ENCODE measurements at places on chromosomes 6 and 20.

- no peak for DNase-seq
Measured at GRCh38 chr6:50831186-50831585, 12.5 kb downstream of the TFAP2B start.

DNA sequence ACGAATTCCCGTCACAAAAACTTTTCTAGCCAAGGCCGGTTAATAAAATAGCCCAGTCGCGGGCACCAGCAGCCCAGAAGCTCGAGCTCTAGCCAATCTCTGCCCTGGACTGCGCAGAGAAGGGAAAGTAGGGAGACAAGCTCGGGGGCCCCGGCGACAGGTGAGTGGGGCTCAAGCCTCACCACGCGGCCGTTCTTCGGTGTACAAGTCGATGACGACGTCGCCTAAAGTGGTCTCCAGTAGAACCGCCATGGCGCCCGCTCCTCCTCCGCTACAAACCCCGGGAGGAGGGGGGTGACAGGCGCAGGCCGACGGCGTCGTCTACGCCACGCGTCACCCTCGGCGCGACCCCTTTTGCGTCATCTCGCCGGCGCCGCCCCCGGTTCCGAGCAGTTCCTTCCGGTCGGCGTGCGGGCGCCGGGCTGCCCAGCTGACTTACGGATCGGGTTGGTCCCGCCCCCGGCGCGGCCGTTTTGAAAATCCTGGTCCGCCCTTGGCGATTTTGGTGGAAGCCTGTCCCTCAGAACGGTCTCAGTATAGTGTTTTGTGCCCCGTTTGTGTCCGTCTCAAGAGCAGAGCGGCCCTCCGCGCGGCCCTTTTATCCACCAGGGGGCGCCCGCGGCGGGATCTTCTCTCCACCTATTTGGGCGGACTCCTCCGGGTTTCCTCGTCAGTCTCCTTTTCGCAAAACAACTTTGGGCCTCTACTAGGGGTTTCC lies at the start of gene PPIL4:
Gene PPIL4, minus strand, starts transcription at position 290 of the 718 bp plus-strand sequence. Its CDS starts 38 bp downstream, at position 252.
- DNase-seq = peak; percentile 98

GRCh38 chr20:16212790-16213189 lies 360.5 kb downstream of the KIF16B start:
- DNase-seq = no peak

- no peak for DNase-seq
Measured at GRCh38 chr6:549906-550305, 107.0 kb downstream of the HUS1B start.

- no peak for DNase-seq
Measured at GRCh38 chr6:25442898-25443297, 163.7 kb downstream of the CARMIL1 start.

GRCh38 chr6:143298071-143298470 lies 152.4 kb downstream of the ADAT2 start:
- no peak for DNase-seq

GRCh38 chr20:17874271-17875105 lies 94.1 kb downstream of the SNX5 start:
- DNase-seq = no peak

GRCh38 chr6:378958-379409 lies 12.6 kb upstream of the IRF4 start:
- no peak for DNase-seq

DNA sequence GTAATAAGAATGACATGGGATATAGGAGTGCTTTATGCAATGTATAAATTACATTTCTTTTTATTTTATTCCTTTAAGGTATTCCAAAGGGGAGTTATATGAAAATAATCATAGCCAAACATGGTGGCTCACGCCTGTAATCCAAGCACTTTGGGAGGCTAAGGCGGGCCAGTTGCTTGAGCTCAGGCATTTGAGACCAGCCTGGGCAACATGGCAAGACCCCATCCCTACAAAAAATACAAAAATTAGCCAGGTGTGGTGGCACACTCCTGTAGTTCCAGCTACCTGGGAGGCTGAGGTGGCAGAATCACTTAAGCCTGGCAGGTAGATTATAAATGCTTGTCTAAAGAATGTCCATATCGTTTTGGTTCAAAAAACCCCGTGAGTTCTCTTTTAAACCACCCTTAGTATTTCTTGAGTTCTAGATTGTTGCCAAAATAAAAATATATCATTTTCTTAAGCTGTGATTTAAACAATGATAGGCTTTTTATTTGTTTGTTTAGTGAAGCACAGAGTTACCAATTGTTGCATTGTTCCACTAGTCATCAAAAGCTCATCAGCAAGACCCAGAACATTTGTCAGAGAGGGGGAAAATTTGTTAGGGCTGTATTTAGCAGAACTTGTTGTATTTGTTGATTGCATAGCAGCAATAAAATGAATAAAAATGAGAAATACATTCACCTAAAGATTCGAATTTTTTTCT lies 146.2 kb downstream of the KHDC1L start:
- no peak for DNase-seq

- no peak for DNase-seq
Measured at GRCh38 chr20:17525650-17526049, 5.5 kb downstream of the BFSP1 start.

DNA sequence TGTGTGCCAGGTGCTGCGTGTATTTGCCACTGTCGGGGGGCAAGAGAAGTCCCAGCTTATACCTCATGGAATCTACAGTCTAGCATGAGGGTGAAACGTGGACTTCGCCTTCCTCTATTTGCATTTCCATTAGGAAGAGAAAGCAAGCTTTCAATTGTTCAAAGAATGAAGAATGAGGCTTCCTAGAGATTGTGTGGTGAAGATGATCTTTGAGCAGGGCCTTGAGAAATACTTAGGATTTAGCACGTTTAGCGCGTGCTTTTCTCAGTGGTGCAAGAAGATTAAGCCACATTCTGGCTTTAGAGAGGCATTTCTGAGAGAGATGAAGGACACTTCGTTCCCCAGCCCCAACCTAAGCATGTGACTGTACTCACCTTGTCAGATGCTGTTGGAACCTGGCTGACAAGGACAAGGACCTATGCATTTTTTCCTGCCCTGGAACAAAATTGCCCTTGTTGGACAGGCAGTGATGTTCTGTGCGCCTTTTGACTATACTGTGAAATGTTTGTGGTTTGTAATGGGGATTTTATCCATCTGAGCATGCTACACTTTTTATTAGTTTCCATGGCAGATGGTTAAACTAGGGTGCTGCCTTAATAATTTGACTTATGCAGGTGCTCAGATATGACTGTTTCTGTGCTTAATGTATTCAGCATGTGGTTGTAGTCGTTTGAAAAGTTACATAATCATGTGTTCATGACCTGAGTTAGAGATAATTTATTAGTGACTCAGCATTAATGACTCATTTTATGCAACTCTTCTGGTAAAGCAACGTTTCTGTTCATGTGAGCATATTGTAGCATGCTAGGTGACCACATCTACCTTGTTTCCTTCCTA lies 10.7 kb downstream of the TULP4 start:
- no peak for DNase-seq

- no peak for DNase-seq
Measured at GRCh38 chr6:3484946-3485345, 28.1 kb upstream of the SLC22A23 start.

- DNase-seq = no peak
Measured at GRCh38 chr6:160215232-160215631, 43.4 kb downstream of the SLC22A2 start.

DNA sequence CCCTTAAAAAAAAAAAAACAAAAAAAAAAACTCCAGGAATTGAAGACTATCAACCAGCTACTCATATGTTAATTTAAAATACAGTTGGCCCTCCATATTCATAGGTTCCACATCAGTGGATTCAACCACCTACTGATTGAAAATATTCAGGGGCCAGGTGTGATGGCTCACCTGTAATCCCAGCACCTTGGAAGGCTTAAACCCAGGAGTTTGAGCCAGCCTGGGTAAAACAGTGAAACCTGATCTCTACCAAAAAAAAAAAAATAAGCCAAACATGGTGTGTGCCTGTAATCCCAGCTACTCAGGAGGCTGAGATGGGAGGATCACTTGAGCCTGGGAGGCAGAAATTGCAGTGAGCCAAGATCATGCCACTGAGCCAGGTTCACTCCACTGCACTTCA lies 72.4 kb upstream of the SMIM8 start:
- no peak for DNase-seq

GRCh38 chr20:12090920-12091319 lies 173.2 kb downstream of the BTBD3 start:
- DNase-seq = no peak

DNA sequence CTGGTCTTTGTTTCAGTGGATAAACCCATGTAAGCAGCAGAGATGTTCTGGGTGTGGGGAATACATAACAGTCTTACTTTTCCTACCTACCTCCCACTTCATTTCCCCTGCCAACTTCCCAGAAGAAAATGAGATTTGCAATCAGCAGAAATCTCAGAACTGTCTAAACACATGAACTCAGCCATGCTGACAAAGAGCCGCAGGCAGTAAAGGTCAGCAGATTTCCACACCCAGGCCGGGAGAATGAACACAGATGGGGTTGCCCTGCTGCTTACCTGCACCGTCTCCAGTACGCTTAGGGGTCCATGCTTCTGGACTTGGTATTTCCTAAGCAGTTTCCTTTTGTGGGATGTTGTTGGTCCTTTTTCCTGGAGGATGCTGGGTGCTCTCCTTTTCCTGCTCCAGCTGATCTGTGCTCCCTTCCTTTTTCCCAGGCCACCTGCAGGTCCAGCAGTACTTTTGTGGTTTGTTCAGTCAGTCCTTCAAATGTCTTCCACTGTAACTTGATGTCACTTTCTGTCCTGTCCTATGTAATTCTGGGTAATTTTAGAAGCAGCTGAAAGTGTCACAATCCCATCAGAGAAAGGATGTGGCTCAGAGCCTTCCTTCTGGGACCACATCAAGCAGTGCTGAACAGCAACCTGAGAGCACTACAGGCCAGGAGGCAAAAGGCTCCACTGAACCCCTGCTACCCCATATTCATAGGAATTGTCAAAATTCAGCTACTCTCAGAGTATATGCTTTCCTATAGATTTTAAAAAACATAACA lies 129.0 kb downstream of the CEP57L1 start:
- no peak for DNase-seq

DNA sequence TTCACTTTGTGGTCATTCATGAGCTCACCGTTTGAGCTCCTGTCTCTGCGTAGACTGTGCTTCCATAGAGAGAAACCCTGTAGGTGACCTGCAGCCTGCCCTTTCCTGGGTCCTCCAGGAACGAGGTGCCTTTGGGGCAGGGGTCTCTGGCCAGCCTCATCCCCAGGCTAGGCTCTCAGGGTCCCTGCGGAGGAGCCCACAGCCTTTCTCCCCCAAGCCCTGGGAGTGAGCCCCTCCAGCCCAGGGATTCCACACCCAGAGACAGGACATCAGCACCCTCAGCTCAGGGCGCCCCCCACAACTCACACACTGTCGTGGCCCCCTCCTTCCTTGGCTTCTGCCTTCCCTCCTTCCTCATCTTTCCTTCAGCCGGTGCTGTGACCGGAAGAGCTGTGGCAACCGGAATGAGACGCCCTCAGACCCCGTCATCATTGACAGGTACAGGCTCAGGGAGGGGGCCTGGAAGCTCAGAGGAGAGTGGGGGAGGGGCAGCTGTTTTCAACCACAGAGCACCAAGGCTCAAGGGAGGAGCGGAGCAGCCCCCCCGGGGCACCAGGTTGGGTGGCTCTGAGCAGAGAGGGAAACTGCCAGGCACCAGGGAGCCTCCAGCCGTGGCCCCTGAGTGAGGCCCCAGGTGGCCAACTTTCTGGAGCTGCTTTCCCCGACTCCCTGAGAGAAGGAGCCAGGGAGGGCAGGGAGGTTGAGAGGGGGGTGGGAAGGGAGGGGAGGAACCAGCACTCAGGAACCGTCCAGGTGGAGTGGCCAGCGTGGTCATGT lies 16.8 kb downstream of the EBF4 start:
- DNase-seq = no peak

- DNase-seq = no peak
Measured at GRCh38 chr20:46809706-46810360, 84.8 kb upstream of the EYA2 start.

DNA sequence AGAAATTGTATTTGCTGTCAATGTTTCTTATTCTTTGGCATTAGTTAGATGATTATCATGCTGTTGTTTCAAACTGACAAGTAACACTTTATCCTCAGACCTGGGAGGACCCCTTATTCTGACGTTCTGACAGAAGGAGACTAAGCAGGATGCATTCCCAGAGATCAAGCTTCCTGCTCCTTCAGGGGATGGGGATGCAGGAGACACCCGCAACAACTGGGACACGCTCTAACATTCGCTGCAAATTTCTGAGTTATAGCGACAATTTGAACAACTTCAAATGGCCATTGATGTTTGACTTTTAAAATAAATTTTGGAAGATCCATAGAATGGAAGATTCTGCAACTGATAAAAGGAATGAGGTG lies 69.0 kb upstream of the ZNF184 start:
- no peak for DNase-seq

DNA sequence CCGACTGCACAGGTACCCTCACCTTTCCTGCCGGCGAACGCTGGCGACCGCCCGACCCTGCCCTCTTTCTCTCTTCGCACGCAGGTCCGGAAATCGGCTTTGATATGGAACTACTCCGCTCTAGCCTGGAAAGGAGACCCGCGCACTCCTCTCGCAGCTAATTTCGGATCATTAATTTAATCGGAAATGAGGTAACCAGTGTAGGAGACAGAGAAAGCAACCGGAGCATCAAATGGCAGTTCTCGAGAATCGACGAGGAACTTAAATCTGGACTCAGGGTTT lies 949 bp upstream of the ATXN1 start:
- DNase-seq = no peak

GRCh38 chr6:152268846-152269442 lies 368.2 kb downstream of the SYNE1 start:
- no peak for DNase-seq

GRCh38 chr20:11726026-11726425 lies 191.7 kb upstream of the BTBD3 start:
- no peak for DNase-seq

DNA sequence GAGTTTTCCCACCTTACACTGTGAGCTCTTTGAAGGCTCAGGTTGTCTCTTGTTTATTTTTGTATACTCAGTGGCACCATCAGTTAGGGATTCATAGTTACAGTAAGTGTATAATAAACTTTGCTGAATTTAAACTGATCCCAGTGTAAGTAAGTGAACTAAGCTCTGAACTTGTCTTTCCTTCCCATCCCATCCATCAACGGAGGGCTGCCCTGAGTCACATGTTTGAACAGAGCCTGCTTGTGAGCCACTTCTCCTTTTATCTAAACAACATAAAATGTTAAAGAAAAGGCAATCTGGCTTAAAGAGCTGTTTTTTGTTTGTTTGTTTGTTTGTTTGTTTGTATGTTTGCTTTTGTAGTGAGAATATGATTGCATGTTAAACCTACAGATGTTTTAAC lies 185.7 kb upstream of the MARCKS start:
- DNase-seq = no peak

DNA sequence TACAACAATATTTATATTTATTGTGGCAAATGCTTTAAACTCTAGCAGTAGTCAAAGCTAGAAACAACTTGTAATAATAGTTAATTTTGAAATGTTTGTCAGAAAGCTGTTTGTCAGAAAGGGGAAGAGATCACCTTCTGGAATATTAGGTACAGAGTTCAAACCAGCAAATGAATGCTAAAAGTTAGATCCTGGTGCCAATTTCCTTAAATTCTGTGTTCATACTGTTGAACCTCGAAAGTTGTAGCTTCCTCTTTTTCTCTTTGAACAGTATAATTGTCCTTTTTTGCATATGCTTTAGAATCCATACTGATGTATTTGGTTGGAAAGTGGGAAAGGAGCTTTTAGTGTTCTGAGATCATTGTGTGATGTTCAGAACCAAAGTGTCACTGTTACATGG lies 22.4 kb downstream of the ITCH start:
- DNase-seq = no peak
